ENCODE measurements at places on chromosomes 2 and 18. TPM values are rescaled to one million over a fixed set of nuclear protein-coding genes. Genes with fewer than 3 reads are reported as not detected.

CRYGC gene
- polyA plus RNA-seq, result not detected

INSIG2 gene
- polyA plus RNA-seq, result 40.5 TPM

CXCR1 gene
- polyA plus RNA-seq, result 0.07 TPM

DES gene
- 31.3 TPM for polyA plus RNA-seq
